C1 segment of cervical spinal cord (tissue), 14 donors: ENCODE measurements at places on chromosomes 3 and 15.

- no peak for DNase-seq
These were observed 252.3 kb upstream of the ARRDC4 start for GRCh38 chr15:97708252-97708651.

DNA sequence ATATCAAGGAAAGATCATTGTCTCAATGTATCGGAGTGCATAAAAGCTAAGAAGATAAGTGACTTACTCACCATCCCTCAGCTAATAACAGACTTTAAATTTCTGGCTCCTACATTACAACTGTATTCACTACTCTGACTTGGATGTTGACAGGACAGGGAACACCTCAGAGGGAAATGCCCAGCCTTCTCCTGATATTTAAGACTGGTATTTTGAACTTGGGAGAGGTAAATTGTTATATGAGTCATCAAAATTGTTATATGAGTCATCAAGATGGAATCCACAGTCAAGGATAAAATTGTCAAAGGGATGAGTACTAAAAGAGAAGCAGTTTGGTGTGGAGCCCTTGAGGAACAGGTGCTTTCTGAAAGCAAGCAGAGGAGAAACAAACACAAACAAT is 961.4 kb downstream of the VGLL3 start:
- DNase-seq, result no peak

DNA sequence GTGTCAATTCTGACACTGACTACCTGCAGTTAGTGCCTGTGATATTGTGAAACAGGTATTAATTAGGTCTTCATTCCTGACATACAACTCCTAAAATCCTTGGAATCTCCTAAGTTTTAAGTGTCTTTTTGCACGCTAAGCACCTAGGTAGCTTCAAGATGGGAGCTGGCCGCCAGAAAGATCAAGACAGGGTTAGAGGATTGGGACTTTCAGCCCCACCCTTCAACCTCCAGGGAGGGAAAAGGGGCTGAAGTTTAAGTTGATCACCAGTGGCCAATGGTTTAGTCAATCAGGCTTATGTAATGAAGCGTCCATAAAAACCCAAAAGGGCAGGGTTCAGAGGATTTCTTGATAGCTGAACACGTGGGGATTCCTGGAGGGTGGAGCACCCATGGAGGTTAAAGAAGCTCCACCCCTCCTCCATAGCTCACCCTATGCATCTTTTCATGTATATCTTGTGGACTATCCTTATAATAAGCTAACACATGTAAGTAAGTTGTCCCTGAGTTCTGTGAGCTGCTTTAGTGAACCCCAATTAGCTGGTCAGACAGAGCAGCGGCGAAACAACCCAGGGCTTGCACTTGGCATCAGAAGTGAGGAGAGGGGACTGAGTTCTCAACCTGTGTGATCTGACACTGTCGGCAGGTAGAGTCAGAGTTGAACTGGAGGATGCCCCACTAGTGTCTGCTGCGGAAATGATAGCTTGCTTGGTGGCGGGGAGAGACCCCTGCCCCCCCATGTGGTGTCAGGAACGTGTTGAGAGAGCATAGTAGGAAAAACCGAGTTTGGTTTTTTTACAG is 12.8 kb upstream of the SRP14 start:
- no peak for DNase-seq

DNA sequence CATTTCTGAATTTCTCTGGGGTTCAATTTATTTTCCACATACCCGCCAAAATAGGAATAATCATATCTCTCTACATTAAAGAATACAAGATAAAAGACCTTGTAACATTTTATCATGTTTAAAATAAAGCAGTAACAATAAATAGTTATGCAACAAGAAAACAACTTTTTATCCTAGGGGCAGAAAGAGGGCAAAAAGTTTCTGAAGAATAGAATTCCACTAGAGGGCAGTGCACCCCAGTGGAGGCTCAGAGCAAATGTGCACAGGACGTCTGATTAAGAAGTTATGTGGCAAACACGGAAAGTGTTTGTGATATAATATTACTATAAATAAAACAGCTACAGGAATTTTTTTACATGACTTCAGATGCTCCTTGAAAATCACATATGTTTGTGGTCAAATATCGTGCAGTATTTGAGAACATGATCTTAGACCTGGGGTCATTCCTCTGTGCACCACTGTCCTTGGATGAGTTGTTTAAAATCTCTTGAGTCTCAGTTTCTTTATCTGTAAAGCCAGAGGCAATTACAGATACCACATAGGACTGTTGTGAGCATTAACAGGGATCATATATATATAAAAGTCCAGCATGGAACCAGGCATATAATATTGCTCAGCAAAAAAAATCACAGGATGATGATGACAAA is 13.2 kb upstream of the PIK3R4 start:
- DNase-seq, result peak; percentile 24
